ENCODE measurements at places on chromosomes 1 and 21. TPM values are rescaled to one million over a fixed set of nuclear protein-coding genes. Genes with fewer than 3 reads are reported as not detected.
A peak's percentile ranks its signal among the peaks of the same experiment; 100 is the strongest.

Gene TINAGL1
- total RNA-seq, result 349 TPM

- peak; percentile 80 for DNase-seq
Measured at GRCh38 chr1:210464519-210465039, 135.9 kb downstream of the HHAT start.

- DNase-seq, result no peak
Measured at GRCh38 chr1:244347942-244348341, 103.8 kb downstream of the ADSS2 start.

DNA sequence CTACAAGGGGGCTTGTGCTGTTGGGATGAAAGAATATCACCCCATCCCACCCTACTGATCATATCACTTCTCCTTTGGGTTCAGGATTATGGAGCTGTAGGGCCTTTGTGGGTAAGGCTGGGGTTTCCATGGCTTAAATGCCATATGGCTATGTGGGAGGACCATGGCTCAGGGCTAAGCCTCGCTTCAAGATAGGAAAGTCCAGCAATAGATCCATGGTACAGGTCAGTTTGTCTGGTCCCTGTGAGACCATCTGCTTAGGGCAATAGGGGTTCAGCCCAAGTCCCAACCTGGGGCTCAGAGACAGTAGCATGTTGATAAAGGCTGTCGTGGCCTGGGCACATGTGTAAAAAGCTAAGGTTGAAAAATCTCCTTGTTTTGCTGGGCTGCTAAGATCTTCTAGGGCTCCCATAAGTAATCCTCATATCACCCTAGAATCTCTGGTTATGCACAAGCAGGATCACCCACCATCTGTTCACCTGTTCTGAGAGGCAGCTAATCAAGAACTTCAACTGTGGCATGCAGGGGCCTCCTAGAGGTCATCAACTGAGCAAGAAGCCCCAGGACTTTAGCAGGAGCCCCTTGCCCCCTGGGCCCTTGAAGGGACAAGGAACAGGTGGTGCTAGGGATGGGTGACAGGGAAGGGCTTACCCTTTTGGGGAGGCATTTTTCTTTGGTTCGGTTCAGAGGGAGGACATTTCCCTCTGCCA lies 66.5 kb downstream of the UBE2T start:
- DNase-seq, result no peak

- no peak for DNase-seq
Measured at GRCh38 chr1:51157395-51157794, 55.4 kb downstream of the C1orf185 start.

Data from renal cortical epithelial cell (primary cell).